ENCODE measurements at places on chromosomes 1 and 21. TPM values are rescaled to one million over a fixed set of nuclear protein-coding genes. Genes with fewer than 3 reads are reported as not detected.

Gene CHRNB2
- 0.35 TPM for total RNA-seq

GRCh38 chr1:84078108-84078841, 65.8 kb upstream of the PRKACB start:
- peak; percentile 78 for DNase-seq

DNA sequence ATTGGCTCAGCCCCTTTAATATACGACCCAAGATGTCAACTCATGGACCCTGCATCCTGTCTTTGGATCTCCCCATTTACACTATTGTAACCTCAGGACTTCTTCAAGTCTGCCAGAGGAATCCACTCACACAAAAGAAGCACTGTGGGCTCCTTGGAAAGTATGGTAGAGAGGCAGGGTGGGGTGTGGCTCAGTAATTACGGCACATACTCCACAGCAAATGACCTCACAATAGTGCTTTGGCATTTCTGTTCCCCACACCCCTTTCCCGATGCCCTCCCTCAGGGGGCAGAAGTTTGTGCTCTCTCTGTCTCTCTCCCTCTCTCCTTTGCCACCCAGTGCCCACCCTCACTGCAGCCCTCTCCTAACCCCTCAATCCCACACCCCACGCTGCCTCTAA, 27.8 kb upstream of the IFNAR2 start:
- DNase-seq = no peak

DNA sequence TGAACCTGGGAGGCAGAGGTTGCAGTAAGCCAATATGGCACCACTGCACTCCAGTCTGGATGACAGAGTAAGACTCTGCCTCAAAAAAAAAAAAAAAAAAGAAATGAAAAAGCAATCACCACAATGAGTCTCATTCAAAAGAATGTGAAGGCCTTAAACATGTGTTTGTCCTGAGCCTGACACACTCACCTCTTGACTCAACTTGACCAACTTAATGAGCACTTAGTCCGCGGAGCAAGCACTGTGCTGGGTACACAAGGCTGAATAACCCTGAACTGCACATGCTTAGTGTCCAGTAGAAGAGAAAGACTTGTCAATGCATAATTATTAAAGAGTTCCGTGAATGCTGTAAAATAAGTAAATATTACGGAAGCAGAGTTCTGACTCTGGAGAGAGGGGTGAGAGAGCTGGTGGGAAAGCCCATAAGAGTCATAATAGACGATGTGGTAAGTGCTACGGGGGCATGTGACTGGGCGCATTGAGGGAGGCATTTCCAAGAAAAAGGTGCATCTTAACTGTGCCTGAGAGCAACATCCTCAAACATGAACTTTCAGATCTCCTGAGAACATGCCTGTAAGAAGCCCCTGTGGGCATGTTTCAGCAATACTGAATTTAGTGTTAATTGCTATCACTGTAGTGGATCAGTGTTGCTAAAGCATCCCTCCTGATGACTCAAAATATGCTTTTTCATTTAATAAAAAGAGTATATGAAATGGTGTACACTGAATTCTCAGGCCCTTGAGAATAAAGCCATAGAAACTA, 27.2 kb downstream of the MCOLN2 start:
- DNase-seq = no peak

Data from pancreas (tissue), 10 donors.